ENCODE measurements at places on chromosomes 3 and 15.

- DNase-seq = no peak
Observed at GRCh38 chr3:24943961-24944360, 449.3 kb upstream of the THRB start.

DNA sequence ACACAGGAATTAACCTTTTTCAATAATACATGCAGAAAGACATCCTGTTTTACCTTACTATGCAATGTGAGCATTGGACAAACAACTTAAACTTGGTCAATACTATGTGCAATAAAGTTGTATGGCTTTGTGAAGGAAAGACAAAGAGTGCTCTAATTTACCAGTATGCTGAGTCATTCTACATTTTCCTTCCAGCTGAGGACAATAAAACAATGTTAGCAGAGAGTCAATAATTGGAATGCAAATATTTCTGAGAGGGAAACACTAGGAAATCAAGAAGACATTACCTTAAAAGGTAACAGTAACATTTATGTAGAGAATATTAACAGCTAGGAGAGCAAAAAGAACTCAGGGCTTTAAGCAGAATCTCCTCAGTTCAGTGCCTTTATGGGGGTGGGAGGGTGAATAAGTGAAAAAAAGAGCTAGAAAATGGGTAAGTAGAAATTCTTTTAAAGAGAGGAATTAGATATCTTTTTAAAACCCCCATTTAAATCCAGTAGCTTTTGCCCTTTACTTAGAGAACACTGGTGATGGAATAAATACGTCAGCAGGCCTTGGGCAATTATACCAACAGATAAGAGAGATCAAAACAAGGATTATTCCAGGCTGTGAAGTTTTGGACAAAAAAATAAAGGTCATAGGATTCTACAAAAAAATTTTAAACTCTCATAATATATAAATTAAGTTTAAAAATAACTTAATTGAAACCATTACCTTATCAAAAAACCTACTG is 11.6 kb upstream of the HGD start:
- no peak for DNase-seq

GRCh38 chr3:44318891-44319311 is 19.7 kb upstream of the TCAIM start:
- no peak for DNase-seq

DNA sequence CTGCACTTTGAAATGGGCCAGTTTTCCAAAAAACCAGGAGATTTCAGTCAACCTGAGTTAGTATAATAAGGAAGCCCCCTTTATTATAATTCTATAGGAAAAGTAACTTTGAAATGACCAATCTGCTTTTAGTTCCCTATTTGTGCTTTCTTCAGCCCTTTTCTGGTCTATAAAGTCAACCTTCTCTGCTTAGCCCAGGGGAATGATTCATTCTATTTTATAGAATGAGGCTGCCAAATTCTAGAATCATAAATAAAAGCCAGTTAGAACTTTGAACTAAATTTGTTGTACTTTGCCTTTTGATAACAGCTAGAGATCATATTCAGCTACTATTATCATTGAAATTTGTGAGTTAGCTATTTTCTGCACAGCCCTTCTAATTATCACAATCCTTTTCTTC is 24.7 kb downstream of the CIP2A start:
- no peak for DNase-seq

- DNase-seq = no peak
Observed at GRCh38 chr15:98826658-98827057, 178.3 kb downstream of the IGF1R start.

GRCh38 chr3:72255191-72255590 is 470.2 kb upstream of the PROK2 start:
- no peak for DNase-seq

DNA sequence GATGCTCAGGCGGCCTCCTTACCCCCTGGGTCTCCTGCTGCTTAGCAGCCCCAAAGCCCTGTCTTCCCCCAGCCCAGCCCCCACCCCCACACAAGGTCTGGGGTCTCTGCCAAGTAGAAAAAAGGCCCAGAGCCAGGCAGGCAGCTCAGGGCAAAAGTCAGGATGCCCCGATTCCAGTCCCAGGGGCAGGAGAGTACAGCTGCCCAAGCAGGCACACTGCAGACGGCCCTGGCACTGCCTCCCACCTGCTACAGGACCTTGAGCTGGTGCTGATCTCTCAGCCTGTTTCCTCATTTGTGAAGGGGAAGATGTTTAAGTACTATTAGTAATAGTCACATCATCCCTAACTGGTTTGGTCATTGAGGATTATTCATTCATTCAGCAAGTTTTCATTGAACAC is 12.6 kb downstream of the TMEM43 start:
- DNase-seq = no peak

GRCh38 chr3:108877901-108878300 is 55.3 kb downstream of the TRAT1 start:
- no peak for DNase-seq

Data from CD4-positive, alpha-beta T cell treated with Interleukin-21 for 1 hour (primary cell).